ENCODE measurements at places on chromosomes 12 and 14.
A peak's percentile ranks its signal among the peaks of the same experiment; 100 is the strongest.

DNA sequence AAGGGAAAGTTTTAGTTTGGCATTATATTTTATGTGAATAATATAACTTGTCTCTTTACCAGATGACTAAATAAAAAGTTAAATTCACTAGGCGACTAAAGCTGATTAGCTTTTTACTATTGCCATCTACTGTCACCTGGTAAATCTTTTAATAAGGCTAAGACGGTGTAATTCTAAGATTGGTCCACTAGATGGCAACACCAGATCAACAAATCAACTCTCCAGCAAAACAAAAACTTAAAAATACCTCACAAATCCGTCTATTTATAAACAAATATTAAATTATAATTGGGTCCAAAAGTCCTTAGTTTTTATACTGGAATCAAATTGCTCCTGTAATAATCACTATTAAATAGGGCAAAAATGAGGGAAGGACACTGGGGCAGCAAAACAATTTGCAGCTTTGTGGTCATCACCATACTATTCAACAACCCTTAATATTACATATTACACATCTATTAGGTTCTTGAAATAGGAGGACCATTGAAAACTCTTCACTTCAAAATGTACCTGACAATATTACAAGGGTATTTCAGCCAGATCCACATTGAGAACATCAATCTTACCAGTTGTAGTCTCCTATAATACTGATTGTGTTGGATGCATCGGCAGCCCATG lies 47.9 kb downstream of the GALC start:
- DNase-seq = no peak

- DNase-seq = no peak
These were observed 199.1 kb downstream of the NUBPL start for GRCh38 chr14:31760277-31760676.

- no peak for DNase-seq
These were observed 2.2 kb downstream of the PLEKHG6 start for GRCh38 chr12:6312529-6313325.

DNA sequence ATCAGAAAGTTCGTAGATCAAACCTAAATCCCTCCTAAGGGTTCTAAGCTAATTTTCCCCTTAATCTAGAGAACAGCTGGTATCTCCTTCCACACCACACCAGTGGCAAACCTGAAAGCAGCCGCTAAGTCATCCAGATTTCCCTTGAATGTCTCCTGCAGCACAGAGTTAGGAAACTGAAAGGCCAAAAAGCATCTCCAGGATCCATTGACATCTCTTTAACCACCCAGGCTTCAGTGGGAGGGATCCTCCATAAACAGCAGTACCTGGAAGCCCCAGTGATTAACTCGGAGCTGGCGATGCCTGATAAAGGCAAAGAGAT lies 47.6 kb downstream of the CRACR2A start:
- no peak for DNase-seq

DNA sequence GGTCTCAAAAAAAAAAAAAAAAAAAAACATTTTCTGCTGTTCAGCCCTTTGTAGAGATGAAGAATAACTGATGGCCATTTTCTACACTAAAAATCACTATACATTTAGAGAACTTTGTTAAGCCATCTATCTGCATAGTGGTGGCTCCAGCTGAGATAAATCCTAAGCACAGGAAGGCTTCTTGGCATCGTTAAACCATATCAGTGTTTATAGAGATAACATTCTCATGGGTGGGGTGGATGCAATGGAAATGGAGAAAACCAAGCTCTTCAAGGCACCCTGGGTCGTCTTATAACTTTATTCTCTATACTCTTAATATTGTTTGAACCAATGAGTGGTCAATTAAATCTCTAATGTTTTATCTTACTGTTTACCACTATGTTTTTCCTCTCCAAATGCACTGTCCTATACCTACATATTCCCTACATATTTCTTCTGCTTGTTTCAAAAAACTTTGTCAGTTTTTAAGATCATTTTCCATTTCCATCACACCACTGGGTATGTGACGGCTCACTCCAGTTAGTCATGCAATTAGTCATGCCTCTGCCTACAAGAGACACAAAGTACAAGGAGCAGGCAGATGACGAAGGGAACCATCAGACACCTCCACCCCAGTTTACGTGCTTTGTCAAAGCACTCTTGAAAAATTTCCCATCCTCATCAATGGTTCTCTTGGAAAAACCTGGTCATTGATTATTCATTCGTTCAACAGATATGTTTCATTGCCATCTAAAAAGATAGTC lies 119.3 kb upstream of the OVCH1 start:
- no peak for DNase-seq

DNA sequence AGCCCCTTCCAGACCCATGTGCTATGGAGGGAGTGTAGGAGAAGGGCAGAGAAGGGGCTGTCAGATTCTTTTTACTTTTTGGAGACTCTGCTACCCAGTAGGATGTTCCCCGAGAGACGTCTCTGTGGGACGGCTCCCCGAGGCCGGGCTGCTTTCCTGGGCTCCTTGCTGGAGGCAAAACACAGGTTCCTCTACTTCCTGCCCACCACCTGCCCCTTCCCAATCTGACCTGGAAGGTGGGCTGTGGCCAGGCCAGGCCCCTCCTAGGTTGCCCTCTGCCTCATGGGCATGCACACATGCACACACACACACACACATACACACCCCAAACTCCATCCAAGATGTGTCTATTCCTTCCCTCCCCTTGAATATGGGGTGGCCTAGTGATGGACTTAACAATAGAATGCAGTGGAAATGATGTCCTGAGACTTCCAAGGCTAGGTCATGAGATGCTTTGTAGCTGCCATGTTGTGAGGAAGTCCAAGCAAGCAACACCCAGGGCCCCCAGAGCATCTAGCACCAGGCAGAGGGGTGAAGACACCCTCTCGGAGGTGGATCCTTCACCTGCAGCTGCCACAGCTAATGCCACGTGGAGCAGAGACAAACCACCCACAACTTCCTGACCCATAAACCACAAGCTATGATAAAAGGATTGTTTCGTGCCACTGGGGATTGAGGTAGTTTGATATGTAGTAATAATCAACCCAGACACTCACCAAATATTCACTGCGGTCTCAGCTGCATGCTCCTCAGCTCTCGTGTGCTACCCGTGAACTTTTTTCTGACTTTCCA lies 1.6 kb upstream of the ASB2 start:
- peak; percentile 44 for DNase-seq

DNA sequence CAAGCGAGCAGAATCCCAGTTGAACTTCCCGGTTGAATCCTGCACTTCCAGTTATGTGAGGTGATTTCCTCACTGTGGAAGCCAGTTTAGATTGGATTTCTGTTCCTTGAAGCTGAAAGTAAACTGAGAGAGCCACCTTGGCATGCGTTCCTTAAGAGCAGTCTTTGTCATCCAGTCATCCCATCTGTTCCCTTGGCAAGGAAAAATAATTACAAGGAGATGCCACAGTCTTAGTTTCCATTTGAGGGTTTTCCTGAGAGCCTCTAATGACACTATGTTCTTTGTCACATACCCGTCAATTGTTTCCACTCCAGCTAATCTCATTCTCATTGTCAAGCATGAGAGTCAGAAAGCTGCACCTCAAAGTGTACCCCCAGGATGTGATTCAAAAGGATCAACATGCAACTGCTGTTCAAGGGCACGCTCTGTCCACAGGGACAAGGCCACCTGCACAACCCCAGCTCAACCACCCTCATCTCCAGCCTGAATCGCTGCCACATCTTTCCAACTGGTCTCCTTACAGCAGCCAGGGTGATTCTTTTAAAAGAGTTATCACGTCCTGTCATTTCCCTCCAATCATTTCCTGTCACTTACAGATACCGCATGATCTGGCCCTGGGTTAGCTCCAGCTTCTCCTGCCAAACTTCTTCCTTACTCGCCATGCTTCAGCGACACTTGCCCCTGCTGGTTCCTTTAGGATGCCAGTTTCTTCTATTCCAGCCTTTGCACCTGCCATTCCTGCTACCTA lies 18.0 kb upstream of the TCP11L2 start:
- no peak for DNase-seq

DNA sequence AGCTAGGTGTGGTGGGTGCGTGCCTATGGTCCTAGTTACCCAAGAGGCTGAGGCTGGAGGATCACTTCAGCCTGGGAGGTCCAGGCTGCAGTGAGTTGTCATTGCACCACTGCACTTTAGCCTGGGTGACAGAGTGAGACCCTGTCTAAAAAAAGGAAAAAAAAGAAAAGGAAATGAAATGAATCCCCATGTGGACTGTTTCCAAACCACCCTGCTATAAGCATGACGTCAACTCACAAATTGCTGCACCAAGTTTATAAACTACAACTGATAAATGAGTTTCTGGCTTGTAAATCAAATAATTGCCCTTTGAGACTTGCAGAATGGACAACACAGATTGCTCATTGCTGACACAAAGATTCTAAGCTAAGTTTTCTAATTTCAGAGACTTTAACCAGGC lies 51.0 kb upstream of the STK38L start:
- no peak for DNase-seq

- no peak for DNase-seq
These were observed 46.2 kb upstream of the TUNAR start for GRCh38 chr14:95830386-95830785.

- DNase-seq = no peak
These were observed 60.9 kb upstream of the CFL2 start for GRCh38 chr14:34775342-34775741.

- DNase-seq = no peak
These were observed 15.0 kb downstream of the KCTD10 start for GRCh38 chr12:109461846-109462756.

DNA sequence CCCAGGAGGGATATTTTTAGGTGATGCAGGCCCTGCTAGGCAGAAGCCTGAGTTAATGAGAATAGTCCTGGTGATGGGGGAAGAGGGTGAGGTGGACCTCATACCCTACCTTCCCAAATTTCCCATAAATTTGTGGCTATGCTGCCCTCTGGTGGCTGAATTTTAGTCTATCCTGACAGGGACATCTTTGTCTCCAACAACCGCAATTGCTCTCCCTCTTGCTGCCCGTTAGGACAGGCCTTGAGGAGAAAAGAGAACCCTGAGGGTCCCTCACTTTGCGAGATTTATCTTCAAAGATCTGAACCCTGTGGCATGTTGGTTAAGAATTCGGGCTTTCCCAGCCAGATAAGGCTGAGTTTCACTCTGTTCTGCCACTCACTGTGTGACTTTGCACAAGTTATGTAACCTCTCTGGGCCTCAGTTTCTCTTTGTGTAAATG lies 9.8 kb upstream of the ZNF385A start:
- DNase-seq = no peak

DNA sequence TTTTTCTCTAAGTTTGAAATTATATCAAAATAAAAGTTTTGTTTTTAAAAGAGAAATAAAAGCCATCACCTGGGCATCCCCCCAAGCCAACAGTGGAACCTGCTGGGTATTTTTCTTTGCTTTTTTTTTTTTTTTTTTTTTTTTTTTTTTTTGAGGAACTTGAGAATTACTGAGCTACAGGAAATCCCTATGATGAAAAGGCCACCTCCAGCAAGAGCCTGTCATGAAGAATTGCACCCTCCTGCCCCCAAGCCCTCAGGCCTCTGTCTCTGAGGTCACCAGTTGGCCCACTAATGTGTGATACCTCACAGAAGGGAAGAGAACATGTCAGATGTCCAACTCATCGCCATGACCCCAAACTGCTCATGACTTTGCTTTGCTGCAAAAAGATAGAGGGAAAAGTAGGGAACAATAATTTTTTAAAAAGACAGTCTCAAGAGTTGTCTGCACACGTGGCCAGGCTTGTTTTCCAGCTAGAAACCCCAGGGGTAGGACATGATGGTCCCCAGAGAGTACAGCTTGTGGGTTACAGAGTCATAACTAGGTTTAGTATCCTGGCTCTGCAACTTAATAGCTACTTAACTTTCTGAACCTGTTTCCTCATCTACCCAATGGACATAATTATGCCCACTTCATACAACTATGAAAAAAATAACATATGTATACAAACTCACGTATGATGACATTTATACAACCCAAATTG lies 124.3 kb upstream of the EGLN3 start:
- DNase-seq = no peak

DNA sequence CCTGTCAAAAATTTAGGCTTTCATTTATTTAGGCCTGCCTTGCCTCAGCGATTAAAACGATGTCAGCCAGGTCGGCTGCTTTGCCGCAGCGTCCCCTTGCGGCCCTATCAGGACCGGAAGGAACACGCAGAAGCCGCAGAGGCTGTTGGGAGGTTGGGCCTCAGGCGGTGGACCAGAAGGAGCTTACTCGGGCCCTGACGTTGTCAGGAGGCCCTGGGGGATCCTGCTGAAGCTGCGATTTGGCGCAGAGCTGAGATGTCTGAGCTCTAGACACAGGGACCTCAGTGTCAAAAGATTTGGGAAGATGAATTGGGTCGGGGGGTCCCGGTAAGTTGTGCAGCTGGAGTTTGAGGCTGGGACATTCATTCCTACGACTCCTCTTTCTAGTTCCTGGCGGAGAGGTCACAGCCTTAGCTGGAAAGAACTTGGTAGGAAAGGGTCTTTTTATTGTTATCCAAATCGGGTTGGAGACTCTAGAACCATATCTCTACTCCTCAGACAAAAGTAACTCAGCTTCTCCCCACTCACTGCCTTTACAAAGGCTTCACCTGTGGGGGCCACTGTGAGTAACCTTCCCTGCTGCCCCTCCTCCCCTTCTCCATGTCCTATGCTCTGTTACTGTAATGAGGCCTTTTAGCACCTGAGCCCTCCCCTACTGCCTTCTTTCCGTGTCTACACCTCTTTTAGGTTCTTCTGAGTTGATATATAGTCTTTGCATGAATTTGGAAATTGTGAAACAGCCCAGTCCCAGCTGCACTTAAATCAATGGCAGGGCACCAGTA lies 6.6 kb upstream of the ABCD2 start:
- no peak for DNase-seq

GRCh38 chr14:99726538-99727095 lies 42.5 kb downstream of the CYP46A1 start:
- no peak for DNase-seq

DNA sequence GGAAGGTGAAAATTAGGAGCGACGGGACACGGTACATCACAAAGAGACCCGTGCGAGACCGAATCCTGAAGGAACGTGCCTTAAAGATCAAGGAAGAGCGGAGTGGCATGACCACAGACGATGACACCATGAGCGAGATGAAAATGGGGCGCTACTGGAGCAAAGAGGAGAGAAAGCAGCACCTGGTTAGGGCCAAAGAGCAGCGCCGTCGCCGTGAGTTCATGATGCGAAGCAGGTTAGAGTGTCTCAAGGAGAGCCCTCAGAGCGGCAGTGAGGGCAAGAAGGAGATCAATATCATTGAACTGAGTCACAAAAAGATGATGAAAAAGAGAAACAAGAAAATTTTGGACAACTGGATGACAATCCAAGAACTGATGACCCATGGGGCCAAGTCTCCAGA lies 385.3 kb downstream of the PDZRN4 start:
- no peak for DNase-seq

DNA sequence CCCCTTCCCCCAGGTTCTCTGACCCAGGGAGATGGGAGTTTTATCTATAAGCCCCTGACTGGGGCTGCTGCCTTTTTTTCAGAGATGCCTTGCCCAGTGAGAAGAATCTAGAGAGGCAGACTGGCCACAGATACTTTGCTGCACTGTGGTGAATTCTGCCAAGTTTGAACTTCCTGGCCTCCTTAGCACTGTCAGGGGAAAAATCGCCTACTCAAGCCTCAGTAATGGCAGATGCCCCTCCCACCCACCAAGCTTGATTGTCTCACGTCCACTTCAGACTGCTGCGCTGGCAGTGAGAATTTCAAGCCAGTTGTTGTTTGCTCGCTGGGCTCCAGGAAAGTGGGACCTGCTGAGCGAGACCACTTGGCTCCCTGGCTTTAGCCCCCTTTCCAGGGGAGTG lies 31.7 kb downstream of the KLRK1 start:
- no peak for DNase-seq

- no peak for DNase-seq
These were observed 1.7 kb upstream of the KLRG1 start for GRCh38 chr12:8987685-8988084.

GRCh38 chr14:53744857-53745256 lies 211.8 kb downstream of the BMP4 start:
- DNase-seq = no peak

Data from stimulated activated CD4-positive, alpha-beta T cell treated with anti-CD3 and anti-CD28 coated beads, Interleukin-1b, Interleukin-23, amount 100 ng/mL, for 1 hour (primary cell).